ENCODE measurements at places on chromosomes 5 and 9.

GRCh38 chr9:120914953-120915352, 11.6 kb downstream of the TRAF1 start:
- DNase-seq, result no peak

DNA sequence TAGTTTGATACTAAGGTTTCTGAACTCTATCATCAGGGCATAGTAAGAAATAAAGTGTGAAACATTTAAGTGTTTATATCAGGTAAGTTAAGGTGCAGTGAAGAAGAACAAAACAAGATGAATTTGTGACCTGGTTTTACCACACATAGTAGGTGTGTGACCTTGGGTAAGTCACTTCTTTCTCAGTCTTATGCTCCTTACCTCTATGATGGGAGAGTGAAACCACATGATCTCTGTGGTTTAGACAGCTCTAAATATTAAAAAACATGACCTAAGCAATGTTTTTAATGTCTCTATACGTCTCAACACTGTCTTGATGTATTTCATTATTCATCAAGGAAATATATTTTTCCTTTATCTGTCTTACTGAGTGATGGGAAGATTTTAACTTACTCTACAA, 629.6 kb upstream of the DMAC1 start:
- no peak for DNase-seq

- DNase-seq, result no peak
Measured at GRCh38 chr5:158606233-158606632, 493.5 kb downstream of the EBF1 start.

DNA sequence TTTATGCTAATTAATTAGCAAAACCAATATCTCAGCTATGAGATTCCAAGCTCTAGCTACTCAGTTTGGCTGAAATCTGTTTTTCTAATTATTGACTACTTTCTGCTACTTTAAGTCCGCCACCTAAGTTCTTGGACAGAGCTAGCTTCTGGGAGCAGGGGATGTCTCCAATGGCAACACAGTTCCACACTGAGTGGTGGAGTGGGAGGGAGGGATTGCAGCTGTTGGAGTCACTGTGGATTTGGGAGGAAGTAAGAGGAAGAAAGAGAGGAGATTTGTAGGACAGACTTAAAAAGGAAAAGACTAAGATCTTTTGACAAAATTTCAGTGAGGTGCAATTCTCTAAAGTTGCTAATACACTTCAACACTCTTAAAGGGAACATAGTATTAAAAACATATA, 450.8 kb downstream of the NFIB start:
- DNase-seq, result no peak

- no peak for DNase-seq
Measured at GRCh38 chr9:5500441-5501235, 9.7 kb upstream of the PDCD1LG2 start.

GRCh38 chr9:76898786-76899185, 7.1 kb downstream of the PRUNE2 start:
- DNase-seq, result no peak

DNA sequence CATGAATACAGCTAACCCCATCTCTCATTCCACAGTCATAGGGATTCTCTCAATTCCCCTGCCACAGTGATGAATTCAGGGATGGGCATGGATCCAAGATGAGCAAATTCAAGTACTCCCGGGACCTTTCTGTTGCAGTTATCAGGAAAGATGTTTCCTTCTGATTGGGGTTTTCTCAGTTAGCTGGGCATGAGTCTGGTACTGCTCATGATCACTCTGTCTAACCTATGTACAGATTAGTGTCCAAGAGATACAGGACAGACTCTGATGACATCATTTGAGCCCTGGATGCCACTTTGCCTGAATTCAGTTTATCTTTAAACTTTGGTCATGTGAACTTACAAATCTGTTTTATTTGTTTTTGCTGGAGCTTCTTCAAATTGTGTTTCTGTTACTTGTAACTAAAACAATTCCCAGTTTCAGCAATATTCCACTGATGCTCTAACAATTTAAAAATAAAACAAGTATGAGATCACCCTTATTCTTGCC, 257.7 kb upstream of the KLF9 start:
- DNase-seq, result no peak

- no peak for DNase-seq
Measured at GRCh38 chr5:90174236-90174635, 235.3 kb downstream of the CETN3 start.

- no peak for DNase-seq
Measured at GRCh38 chr5:94613583-94613982, 4.8 kb downstream of the KIAA0825 start.

DNA sequence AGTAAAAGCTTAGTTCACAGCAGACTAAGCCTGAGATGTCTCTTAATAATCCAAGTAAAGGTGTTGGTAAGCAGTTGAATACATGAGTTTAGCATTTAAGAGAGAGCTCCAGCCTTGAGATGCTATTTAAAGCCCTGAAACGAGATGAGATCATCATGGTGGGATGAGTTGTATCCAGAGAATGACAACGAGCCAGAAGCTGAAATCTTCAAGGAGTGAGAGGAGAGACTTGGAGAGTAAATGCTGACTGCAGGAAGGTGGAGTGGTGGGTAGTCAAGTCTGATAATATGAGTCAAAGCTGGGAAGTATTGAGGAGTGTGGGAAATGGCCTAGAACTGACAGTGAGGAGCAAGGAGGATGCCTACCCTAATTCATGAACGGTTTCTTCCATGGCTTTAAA, 53.7 kb downstream of the PLAC8L1 start:
- DNase-seq, result no peak

GRCh38 chr9:33044677-33045282, 19.7 kb downstream of the DNAJA1 start:
- no peak for DNase-seq

DNA sequence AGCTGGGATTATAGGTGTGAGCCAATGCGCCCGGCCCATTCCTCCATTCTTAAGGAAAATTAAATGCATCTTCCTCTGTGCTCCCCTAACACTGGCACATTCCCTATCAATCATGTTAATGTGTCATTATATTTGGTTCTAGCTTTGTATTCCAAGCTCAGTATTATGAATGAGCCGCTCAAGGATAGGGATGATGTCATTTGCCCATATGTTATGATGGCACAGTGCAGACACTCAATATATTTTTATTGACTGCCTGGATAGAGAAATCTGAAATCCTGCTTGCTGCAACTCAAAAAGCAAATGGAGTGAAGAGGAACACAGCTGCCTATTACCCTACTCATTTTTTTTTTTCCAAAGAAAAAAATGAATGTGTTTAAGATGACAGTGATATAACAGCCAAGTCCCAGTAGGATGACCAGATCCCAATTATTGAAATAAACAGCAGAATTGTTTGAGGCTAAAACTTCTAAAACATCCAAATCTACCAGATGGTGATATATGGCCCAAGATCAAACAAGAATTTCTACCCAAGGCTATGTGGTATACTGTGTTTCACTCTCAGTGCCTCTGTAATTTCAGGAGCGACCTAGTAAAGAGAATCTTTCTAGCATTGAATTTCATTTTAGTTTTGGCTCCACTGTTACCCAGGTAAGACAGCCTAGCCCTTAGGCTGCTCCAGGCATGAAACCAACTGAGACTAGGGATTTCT, 16.3 kb downstream of the SUSD1 start:
- DNase-seq, result no peak

DNA sequence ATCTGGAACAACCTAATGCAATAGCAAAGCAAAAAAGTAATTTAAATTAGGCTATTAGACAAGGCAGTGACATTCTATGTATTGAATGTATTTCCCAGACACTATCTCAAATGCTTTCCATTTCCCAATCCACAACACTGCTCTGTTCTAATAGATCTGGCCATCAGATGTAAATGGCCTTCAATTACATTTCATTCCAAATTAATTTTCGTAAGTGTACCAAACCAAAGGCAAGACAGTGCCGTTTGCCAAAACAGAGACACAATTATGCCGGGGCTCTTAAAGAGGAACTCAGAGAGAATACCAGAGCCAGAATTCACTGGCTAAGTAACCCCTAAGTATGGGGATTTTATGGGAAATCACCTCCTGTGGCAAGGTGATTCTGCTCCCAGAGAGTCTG, 63.1 kb downstream of the GNAQ start:
- DNase-seq, result no peak

DNA sequence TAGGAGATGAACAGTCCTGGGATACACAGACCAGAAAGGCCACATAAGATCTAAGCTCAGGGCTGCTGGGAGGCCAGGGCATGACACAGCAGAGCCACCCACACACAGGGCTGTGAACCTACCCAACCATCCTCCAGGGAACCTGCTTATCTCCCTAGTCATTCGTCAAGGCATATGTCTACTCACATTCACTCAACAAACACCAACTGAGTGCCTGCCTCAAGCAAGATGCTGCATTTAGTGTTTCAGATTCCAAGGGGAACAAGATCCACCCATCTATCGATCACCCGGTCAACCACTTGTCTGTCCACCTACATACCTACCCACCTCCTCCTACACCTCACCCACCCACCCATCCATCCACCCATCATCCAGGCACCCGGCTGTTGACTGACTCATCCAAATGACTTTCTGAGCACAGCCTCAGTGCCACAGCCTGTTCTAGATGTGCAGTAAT, 1.9 kb downstream of the DPM2 start:
- no peak for DNase-seq

- no peak for DNase-seq
Measured at GRCh38 chr5:136222580-136223235, 29.7 kb upstream of the SMIM32 start.

DNA sequence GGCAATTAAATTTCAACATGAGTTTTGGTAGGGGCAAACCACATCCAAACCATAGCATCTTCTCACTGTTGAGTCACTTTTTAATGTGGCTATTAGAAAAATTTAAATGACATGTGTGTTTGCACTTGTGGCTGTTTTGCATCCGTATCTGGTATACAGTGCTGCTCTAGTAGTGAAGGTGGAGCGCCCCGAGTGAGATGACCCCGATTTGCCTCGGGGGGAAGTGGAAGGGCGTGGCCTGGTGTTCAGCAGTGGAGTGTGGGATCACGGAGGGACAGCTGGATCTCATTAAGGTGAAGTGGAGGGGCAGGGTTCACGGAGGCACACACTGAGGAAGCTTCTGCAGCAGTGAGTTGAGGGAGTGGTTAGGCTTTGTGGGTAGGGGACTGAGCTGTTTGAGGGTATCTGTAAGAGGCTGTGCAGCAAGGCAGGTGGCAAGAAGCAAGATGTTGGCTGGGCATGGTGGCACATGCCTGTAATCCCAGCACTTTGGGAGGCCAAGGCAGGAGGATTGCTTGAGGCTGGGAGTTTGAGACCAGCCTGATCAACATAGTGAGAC, 6.2 kb upstream of the GMCL2 start:
- DNase-seq, result no peak

GRCh38 chr5:135206862-135207261, 172.8 kb upstream of the PITX1 start:
- peak; percentile 66 for DNase-seq

DNA sequence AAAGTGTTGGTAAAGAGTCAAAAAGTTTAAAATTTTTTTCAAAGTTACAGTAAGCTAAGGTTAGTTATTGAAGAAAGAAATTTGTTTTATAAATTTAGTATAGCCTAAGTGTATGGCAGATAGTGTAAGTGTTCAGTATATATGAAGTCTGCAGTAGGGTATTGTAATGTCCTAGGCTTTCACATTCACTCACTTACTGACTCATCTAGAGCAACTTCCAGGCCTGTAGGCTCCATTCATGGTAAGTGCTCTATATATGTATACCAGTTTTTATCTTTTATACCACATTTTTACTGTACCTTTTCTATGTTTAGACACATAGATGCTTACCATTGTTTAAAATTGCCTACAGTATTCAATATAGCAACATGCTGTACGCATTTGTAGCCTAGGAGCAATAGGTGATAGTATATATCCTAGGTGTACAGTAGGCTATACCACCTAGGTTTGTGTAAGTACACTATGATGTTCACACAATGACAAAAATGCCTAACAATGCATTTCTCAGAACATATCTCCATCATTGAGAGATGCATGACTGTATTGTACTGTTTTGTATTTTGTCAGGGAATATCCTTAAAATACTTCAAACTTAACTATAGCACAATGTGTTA, 38.5 kb downstream of the CYSTM1 start:
- no peak for DNase-seq

GRCh38 chr5:142363619-142363963, 38.8 kb upstream of the SPRY4 start:
- DNase-seq, result no peak

GRCh38 chr9:134224567-134225093, 60.3 kb upstream of the RNU6ATAC start:
- no peak for DNase-seq

DNA sequence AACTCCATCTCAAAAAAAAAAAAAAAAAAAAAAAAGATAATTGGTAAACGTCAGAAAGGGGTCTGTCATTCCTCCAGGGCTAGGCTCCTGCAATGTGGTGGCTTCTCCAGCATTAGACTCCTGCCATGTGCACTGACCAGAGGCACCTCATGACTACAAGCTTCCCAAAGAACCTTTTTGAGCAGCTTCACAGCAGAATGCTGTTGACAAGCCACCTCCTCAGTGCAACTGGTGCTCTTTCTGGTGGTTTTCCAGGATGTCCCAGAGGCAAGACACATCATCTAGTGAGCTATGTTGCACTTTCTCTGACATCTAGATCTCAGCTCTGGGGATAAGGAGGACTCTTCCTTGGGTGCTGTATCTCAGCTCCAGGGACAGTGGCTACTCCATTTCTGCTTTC, 11.6 kb downstream of the RPL37 start:
- DNase-seq, result peak; percentile 24

DNA sequence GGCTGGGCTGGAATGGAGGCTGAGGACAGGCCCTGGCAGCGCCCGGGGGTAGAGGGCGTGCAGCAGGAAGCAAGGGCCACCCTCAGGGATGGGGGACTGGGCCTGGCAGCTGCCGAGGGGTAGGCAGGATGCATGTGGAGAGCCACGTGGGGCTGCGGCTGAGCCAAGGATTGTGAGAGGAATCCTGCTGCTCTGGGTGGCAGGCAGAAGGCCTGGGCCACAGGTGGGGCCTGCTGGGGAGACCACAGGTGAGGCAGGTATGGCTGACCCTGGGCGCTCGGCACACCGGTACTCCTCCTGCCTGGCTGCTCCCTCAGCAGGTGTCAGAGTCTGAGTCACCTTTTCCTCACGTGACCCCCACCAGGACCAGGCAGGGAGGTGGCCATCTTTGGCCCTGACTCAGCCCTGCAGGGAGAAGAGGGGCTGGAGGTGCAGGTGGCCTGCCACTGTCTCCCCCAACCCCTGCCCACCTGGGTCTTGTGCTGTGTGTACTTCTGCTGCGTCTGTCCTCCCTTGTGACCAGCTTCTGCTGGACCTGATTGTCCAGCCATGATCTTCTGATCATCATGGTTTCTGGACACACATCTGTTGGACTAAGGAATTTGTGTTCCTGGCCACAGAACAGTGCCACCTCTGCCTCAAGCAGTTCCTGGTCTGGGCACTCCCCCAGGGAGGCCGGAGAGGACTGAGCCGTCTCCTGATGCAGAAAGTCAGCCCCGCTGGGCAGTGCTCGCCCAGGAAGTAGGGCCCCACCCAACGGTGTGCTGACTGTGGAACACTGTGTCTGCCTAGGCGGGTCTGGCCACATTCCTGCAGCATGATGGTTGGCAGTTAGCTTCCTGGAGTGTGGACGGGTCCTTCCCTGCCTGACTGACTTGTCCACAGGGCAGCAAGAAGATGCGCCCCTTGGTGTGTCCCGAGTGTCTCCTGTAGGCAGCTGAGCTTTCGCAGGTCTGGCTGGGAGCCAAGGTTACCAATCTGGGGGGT, 6.4 kb downstream of the ARRDC1 start:
- no peak for DNase-seq
